ENCODE measurements at places on chromosomes 1 and 21.

DNA sequence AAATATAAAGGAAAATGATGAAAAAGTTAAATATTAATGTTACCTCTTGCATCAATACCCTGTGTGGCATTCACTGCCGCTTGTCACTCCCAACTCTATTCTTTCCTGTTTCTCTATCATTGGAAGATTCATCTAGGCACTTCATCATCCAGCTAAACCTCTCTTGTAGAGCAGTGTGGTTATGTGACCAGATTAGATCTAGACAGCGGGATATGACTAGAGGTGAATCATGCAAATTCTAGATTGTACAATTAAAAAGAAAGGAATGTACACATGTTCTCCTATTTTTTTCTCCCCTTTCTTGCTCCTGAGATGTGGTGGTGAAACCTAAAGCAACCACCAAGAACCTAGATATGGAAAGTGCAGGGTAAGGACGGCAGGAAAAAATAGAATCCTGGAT lies 174.1 kb downstream of the LBR start:
- no peak for DNase-seq

- DNase-seq, result no peak
These were observed 372 bp downstream of the SLC25A44 start for GRCh38 chr1:156194300-156194652.

DNA sequence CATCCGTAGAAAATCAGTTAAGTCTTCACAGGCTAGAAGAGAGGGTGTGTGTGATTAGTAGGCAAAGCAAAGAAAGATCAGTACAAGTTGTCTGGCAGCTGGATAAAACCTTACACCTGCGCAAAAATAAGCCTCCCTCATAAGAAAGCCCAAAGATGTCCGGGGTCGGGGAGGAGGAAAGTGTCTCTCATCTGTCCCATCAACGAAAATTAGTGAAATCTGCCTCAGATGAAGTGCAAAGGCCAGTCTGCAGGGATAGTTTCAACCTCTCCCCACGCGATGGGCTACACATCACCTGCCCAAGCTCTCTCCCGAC lies 333.9 kb downstream of the SRGAP2C start:
- DNase-seq, result no peak

- no peak for DNase-seq
These were observed 8.4 kb downstream of the SLC35F3 start for GRCh38 chr1:233912909-233913308.

DNA sequence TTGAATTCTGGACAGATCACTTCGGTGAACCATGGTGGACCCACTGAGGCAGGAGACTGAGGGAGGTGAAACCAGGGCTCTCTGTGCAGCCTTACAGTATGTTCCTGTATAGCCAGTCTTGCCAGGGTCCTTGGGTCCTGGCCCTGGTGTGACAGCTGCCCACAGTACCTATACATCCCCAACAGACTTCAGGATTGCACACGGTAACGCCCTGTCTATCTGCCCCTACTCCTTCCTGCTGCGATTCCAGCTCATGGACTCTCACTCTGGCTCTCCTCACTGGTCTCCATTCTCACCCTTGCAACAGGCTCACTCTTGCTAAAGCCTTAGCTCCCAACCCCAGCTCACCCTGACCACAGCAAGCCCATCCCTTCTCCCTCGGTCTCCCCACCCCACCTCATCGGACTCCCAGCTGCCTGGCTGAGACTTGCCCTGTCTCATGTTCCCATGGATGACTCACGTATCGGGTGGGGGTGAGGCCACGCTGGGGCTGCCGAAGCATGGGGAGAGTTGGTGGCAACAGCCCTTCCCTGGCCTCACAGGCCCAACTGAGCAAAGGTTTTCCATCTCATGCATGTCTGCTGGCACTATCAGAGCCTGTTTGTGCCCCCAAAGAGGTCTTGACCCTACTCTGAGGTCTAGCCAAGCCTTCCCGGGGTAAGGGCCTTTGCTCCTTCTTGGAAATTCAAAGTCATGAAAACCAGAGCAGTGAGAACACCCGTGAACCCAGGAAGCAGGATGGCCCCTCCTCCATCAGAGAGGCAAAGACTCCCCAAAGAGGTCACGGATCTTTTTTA lies 7.1 kb downstream of the PHLDA3 start:
- DNase-seq, result no peak

DNA sequence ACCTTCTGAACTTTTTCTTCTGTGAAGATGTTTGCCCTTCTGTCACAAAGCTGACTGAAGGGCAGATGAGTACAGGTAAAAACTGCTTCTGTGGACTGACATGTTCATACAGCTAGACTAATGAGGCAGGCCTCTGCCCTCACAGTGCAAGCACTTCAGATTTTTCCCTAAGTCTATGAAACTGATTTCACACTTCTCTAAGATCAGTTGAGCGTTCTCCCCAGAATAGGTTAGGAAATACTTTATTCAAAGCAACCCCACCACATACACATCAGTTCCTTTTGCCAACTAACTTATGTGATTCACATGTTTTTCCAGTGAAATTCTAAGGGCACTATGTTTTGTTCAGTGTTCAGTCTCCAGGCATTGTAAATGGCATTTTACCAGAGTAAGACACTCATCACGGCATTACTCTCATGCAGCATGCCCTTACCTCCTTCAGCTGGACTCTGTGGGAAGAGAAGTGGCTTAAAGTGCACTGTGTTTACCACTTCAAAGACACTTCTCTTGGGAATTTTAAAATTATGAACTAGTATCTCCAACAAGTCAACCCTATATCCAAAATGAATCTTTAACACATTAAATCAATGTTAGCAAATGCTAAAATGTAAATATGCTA lies 5.4 kb upstream of the PSMG1 start:
- DNase-seq, result no peak

DNA sequence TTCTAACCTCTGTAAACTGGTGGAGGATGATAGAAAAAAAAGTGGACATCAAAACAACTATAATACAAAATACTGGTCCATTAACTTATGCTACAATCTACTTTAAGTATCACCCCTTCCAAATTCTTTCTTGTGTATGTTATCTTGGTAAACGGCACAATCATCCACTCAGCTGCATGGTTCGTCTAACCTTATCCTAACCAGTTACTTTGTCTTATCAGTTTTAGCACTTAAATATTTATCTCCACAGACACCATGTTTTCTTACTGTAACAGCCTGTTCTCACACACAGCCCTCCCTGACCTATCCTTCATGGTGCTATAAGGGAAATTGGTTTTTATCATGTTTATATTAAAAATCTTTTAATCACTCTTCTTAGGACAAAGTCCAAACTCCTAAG lies 157.2 kb downstream of the PTGER3 start:
- no peak for DNase-seq

DNA sequence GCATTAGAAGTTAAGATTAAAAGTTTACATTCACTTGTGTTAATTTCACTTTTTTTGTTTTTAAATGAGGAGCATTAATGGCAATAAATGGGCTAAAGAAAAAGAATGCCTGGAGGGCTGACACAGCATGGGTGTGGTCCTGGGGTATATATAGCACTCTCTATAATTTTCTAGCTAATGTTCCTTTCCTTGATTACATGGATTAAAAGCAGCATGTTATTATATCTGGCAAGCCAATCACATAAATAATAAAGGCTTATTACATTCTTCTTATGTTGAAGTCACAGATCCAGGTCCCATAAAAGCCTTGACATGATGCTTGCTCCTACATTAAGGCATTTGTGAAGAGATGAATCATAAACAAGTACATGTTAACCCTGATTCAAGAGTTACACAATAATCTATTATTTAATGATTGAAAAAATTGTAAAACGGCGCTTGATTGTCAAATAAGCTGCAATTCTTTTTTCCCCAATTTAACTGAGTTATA lies 91.4 kb downstream of the LYPLAL1 start:
- no peak for DNase-seq

GRCh38 chr1:154546264-154547063 lies 12.0 kb downstream of the UBE2Q1 start:
- DNase-seq, result no peak

GRCh38 chr1:168125051-168125450 lies 11.7 kb downstream of the GPR161 start:
- DNase-seq, result no peak

DNA sequence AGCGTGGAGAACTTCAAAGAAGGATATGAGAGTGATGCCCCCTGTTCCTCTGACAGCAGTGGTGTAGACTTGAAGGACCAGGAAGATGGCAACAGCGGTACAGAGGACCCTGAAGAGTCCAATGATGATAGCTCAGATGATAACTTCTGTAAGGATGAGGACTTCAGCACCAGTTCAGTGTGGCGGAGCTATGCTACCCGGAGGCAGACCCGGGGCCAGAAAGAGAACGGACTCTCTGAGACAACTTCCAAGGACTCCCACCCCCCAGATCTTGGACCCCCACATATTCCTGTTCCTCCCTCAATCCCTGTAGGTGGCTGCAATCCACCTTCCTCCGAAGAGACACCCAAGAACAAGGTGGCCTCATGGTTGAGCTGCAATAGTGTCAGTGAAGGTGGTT lies 14.0 kb downstream of the CERS2 start:
- no peak for DNase-seq

DNA sequence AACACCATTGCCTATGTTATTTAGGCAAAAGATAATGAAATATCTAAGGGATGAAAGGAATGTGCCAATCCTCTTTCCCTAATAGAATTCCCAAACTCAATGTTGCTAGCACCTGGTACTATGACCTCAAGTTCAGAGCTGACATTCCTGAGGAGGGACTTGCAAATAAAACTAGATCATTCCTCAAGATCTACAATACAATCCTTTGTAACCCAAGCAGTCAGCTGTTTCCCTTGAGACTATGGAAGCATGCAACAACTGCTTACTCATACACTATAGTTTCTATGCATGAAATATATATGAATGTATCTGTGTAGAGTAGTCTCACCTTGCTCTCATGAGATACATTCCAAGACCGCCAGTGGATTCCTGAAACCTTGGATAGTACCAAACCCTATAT lies 65.0 kb downstream of the ABL2 start:
- no peak for DNase-seq

GRCh38 chr1:117540532-117540931 lies 65.3 kb upstream of the TENT5C start:
- no peak for DNase-seq

DNA sequence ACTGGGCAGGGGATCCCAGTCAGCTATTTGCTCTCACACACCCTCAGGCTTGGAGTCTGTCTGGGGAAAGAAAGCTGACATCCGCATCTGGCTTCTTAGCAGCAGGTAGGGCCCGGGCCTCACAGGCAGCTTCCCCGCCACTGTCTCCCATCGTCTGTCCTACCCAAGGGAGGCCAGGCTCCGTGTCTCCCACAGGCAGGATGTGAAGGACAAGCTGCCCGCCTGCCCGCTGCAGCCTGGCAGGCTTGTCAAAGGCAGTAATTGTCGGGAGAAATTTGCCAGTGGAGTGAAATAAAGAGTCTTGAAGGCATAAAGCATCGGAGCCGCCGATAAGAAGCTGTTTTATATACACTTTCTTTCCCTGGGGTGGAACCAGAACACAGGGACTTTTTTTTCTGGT lies 44.0 kb upstream of the DISP3 start:
- no peak for DNase-seq

- peak; percentile 67 for DNase-seq
These were observed 85.6 kb downstream of the STUM start for GRCh38 chr1:226634166-226634588.

GRCh38 chr21:42013931-42014330 lies 3.8 kb upstream of the ZBTB21 start:
- no peak for DNase-seq

DNA sequence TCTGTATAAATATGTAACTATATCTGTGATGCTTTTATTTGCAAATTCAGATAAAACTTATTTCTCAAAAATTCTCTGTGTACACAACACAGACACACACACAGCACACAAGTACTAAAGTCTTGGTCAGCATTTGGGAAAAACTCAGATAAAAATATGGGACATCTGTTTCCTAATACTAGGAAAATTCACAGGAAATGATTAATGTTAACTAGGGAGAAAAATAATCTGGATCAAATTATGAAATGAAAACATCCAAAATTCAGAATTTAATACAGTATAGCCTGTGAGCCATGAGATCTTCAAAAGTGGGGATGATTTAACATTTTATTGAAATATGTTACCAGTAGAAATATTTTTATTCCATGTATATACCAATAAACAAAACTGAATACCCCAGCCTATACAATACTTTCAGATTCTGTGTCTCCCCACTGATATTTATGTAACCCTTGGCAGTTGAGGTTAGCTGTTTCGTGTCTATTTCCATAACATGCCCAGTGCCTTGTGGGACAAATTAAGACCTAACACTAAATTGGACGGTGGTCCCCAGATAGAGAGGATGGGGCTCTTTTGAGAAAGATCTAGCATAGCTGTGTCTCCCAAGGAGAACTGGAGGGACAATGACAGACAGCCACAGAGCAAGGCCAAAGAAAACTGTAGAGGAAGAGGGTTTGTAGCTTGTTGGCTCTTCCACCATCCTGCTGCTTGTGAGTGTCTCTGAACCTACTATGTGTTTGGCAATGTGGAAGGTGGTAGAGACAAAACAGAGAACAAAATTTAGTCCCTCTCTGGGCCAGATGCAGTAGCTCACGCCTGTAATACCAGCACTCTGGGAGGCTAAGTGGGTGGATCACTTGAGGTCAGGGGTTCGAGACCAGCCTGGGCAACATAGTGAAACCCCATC lies 47.2 kb downstream of the GNG12 start:
- DNase-seq, result no peak

DNA sequence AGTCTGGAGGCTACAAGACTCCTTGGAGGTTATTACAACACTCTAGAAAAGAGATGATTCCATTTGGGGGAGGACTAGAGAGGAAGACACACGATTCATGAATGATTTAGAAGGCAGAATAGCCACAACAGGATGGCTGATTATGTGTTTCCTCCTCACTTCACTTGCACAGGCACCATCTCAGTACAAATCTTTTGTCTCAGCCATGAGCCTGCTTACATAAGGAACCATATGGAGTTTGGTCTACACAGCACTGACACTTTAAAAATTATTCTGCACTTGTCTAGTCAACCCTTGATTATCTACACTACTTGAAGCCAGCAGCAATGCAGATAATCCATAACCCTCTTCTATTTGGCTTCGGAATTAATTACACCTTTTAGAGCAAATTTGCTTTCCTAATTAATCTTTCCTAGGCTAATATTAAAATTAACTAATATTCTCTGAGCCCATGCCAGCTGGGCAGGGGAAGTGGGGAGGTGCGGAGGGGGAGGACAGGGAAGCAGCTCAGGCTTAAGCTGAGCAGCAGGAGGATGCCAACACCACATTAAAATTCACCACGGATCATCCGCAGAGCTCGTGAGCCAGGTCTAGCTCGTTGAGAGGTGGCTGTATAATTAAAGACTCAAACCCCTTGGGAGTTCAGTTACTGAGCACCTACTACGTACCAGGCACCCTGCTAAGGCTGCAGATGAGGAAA lies 3.2 kb upstream of the LEMD1 start:
- no peak for DNase-seq

All from stimulated activated CD8-positive, alpha-beta memory T cell treated with anti-CD3 and anti-CD28 coated beads, Interleukin-4, amount 100 ng/mL, for 1 hour (primary cell).